ENCODE measurements at places on chromosomes 7 and 10.

GRCh38 chr10:125333209-125333591, 172.8 kb upstream of the CTBP2 start:
- no peak for DNase-seq

GRCh38 chr7:112398534-112398933, 51.7 kb upstream of the IFRD1 start:
- DNase-seq = no peak

GRCh38 chr7:94422827-94423460, 28.2 kb downstream of the COL1A2 start:
- no peak for DNase-seq

DNA sequence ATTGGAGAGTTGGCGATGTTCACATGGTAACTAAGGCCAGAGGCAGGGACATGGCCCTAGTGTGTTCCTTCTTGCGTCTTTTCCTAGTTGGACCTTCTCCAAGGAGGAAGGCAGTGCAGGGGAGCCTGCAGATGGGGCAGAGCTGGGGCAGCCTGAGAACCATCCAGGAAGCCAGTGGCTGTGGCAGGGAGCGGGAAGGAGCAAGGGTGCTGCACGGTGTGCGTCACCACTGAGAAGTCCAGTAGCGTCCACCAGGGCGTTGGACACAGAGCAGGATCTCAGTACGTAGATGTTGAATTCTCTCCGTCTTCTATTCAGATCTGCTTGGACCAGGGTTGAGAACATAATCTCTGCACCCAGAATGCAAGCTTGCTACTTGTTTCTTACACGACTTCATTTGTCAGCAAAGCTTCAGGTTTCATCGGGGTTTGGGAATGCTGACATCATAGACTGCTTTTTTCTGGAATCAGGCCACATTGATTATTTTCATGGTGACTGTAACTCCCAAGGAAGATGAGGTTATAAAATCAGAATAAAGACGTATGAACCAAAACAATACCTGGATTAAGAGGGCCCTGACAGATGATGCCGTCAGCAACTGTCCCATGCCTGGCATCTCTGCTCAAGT, 130.3 kb downstream of the HECW1 start:
- no peak for DNase-seq

DNA sequence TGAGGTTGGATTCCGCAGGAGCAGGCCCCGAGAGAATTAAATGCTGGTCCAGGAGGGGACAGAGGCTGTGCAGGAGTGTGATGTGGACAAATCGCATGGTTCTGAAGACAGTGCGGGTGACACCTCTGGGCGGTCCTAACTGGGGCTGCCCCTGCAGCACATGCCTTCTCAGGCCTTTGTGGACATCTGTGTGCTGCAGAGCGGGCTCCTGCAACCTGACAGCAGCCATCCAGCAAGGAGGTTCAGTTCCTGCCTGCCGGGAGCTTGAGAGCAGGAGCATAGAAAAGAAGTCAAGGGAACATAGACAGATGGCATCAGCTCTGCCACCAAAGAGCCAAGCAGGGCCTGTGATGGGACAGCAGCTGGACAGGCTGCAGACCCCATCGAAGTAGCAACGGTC, 135.9 kb upstream of the PPP2R2D start:
- DNase-seq = no peak

- DNase-seq = no peak
Measured at GRCh38 chr7:70884440-70884764, 247.5 kb upstream of the GALNT17 start.

DNA sequence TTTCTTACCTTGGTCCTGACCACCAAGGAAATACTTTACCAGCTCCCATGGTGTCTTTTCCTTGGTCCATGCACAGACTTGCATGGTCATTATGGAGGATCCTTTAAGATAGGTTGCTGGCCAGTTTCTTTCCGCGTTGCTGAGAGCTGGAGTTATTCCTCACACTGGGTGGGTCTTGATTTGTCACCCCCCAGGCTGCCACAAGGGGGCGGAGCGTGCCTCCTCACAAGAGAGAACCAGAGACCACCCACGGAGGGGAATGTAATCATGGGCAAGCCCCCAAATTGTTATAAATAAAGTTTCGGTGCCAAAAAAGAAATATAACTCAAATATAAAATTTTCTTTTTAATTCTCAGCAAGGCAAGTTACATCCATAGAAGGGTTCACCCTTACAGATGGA, 10.5 kb upstream of the TRIM24 start:
- peak; percentile 36 for DNase-seq

DNA sequence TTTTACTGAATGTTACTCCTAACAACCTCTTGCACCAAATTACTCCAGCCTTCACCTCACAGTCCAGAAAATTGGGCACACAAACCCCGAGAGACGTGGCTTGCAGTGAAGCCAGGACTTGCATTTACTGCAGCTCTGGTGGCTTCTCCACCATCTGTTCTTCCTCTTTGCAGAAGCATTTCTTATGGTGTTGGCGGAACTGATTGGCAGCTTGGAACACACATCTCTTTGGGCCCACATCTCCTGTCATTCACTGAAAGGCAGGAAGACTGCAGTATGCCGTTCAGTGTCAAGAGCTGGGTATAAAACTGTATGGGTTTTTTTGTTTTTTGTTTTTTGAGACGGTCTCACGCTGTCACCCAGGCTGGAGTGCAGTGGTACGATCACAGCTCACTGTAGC, 38.3 kb upstream of the PRKAR1B start:
- no peak for DNase-seq

DNA sequence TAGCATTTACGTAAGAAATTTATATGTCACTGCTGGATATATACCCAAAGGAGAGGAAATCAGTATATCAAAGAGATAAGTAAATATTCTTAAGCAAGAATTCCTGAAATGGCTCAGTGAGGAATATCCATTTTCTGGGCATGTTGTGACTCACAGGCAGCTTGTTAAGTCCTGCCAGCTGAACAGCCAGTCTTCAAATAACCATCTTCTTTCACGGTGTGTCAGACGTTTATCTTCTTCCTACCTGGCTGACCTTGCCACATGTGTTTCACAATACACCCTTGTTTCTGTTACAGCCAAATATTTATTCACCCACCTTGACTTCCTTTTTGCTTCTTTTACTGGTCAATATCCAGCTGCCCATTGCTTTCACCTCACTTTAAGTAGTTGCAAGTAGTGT, 648.1 kb downstream of the ANKRD7 start:
- no peak for DNase-seq

DNA sequence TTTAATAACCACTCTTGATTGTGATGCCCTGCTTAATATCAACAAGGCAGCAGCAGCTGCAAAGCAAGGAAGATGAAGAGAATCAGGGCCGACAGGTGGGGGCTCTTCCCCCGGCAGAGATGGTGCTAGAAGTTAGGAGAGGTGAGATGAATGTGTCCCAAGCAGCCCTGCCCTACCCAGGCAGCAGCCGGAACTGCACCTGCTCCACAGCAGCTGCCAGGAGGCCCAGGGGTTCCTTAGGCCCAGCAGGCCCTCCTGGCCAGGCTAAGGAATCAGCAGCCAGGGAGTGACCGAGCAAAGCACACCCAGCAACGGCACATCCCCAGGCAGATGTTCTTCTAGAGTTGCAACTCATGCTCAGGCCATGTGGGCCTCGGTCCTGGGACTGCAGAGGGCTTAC, 17.9 kb downstream of the AFAP1L2 start:
- DNase-seq = no peak

DNA sequence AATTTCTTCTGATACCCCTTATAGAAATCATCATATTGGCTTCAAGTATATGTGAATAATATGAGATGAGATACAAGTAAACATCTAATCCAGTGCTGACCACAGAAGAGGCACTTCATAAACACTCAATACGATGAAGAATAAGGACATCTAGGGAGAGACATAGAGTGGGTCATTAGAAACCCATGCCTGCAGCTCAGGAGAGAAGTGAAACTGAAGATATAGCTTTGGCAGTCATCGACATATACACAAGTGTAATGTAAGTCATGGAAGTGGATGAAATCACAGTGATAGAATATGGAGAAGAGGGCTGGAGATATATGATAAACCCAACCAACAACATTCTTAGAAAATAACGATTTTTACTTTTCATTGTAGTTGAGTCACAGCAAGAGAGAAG, 665.0 kb downstream of the PARD3 start:
- DNase-seq = no peak

DNA sequence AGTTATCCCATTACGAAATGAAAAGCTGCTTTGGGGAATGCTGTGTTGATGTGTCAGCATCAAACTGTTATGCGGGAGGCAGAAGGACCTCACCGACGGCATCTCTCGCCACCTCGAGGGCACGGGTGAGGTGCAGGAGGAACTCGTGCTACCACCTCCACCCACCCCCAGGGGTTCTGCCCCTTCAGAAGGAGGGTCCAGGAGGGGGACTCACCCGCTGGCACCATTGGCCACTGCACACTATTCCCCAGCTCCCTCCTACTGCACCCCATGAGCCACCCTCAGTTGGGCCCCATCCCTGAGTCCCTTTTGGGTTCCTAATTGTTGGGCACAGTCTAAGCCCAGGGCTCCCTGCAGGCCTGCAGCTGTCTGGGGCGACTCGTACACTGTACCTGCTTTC, 236.6 kb downstream of the PTPRN2 start:
- no peak for DNase-seq

DNA sequence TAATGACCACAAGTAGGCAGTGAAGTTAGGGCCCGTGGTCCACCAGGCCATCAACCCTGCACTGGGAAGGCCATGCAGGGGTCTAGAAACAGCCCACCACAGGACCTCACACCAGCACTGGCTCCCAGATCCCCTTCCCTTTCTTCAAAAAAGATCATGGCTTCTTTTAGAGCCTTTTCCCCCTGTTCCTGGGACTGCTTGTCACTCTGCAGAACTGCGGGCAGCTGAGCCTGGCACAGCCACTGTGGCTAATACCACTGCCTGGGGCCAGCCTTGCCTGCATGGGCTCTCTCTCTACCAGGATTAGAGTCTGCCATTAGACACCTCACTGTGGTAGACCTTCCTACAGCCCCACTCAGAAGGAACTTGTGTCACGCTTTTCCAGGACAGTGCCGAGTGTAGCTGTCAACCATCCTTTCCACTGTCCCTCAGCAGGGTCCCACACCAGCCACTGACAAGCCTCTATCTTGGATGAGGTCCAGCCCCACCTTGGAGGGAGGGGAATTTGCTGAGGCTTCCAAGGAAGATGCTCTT, 19.0 kb upstream of the C10orf90 start:
- no peak for DNase-seq

GRCh38 chr10:43371418-43371817, at the start of gene FXYD4:
TSS of gene FXYD4 (plus strand) at chr10:43371636. CDS start at chr10:43373747, 2,111 bp downstream.
- no peak for DNase-seq

DNA sequence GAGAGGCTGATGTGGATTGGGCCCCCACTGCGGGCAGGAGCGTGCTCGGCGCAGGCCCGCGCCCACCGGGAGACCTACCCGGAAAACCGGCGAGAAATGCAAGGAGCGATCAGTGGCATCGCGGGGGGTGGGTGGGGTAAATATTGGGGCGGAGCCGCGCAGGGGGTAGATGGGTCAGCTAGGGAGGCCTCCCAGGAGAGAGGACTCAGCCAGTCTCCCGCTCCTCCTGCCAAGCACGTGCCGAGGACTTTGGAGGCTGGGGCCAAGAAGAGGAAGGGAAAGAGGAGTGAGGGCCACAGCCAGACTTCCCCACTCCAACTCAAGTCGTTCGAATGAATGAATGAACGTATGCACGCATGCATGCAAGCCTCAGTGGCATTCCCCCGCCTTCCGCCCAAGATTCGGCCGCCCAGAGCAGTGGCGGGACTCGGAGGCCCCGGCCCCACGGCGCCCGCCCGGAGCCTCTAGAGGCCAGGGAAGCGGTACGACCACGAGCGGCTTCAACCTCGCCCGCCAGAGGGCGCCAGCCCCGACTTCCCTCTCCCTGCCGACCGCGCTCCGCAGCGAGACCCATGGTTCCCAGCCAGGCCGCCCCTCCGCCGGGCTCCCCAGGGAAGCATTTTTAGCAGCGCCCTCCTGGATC, 3.6 kb downstream of the NPM3 start:
- peak; percentile 91 for DNase-seq

DNA sequence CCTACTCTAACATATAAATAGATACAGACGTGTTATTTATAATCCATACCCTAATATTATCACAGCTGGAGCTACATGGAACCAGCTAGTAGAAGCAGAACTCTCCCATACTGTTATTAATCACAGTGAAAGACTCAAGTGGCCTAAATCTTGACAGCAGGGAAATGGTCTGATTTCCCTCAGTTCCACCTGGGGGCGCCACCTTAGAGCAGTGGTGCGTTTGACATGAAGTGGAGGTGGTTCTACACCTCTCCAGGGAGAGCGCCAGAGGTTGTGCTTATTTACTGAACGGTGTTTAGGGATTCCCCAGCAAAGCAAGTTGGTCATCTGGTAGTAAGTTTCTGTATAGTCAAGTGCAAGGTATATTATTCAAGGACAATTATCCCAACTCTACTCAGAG, 17.6 kb downstream of the DNTT start:
- DNase-seq = no peak

DNA sequence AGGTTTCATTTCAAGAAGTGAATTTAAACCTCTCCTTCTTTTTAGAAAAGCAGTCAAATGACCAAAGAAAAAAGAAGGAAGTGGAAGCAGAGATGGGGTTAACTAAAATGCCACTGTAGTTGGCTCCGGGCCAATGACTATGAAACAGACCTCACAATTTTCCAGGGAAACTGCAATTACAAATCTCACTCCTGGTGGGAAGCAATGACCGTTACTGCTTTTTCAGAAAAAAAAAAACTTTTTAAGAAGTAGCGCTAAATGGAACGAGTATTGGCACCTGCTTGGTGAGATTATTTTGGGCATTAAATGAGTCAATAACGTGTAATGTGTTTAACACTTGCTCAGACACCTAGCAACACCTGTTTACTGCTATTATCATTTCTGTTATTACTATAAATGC, 1.2 kb downstream of the SFRP4 start:
- DNase-seq = no peak

GRCh38 chr10:86472061-86472460, 49.5 kb downstream of the WAPL start:
- DNase-seq = no peak

DNA sequence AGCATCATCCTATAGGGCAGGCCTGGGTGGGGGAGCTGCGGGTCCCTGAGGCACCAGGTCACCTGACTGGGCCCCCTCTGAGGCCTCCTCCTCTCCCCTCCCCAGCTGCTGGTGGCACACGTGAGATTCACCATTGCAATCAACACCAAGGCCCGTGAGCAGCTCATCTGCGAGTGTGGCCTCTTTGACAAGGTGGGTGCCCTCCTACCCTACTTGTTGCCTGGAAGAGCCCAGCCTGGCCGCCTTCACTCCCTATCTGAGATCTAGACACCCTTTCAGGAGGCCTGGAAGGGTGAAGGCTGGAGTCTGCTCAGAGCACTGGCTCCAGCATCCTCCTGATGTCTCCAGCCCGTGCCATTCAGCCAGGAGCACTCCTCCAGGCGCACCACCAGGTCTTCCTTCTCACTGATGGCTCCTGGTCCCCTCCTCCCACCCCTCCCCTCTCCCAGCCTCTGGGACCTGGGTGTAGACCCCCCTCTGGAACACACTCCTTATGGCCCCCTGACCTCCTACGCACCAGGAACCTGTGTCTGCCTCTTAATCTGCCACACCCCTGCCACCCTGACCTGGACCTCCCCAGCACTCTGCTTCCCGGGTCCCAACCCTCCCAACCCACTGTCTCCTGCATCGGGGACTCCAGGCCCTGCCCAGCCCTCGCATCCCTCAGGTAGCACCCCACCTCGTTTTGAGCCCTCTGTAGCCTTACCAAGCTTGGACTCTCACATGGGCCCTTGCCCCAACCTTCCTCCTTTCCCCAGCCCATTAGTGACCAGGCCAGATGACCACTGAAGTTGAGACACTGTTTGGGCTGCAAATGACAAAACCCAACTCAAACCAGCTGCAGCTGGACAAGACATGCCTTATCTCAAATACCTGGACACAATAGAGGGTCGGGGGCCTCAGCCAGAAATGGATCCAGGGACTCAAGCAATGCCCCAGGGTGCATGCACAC, 67.5 kb downstream of the ALOX5 start:
- DNase-seq = no peak
